ENCODE measurements at places on chromosomes 12 and 14. TPM values are rescaled to one million over a fixed set of nuclear protein-coding genes. Genes with fewer than 3 reads are reported as not detected.
A peak's percentile ranks its signal among the peaks of the same experiment; 100 is the strongest.

DNA sequence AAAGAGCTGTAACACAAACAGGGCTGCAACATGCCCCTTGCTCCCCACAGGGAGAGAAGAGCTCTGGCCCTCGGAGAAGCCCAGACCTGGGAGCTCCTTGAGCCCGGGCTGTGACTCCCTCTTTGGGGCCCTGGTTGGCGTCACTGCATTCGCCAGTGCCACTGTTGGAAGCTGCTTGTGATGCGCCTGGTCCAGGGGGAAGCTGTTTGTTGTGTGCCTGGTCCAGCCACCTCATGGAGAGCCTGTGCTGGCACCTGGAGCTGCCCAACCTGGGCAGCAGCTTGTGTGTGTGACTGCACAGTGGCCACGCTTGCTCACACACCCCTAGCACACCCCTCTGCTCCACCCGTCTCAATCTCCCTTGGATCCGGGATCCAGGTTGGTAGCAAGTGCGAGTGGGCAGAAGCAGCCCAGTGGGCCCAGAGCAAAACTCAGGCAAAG, 49.5 kb downstream of the A2M start:
- DNase-seq, result no peak

DNA sequence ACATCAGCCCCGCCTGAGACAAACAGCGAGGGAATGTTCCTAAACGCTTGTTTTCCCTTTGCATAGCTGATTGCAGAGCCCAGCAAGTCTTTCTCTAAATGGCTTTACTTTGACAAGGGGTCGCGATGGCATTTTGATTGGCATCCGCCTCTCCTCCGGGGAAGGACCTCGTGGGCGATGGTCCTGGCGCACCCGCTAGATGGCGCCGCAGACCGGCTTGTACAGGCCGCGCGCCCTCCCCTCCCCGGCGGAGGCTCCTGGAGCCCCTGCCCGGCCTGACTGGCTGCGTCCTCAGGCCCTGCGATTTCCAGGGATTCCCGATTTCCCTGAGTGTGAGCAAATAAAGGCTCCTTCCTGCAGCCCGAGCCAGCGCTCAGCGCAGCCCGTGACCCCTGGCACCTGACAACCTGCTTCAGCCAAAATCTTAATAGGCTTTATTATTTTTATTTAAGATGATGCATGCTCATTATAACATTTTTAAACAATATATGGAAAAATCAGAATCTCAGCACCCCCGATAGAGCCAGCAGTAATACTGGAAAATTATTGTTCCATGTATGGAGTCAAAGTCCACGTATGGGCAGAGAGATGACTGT, 468.3 kb downstream of the AACS start:
- DNase-seq, result peak; percentile 2

POTEG gene
- polyA plus RNA-seq, result not detected

DNA sequence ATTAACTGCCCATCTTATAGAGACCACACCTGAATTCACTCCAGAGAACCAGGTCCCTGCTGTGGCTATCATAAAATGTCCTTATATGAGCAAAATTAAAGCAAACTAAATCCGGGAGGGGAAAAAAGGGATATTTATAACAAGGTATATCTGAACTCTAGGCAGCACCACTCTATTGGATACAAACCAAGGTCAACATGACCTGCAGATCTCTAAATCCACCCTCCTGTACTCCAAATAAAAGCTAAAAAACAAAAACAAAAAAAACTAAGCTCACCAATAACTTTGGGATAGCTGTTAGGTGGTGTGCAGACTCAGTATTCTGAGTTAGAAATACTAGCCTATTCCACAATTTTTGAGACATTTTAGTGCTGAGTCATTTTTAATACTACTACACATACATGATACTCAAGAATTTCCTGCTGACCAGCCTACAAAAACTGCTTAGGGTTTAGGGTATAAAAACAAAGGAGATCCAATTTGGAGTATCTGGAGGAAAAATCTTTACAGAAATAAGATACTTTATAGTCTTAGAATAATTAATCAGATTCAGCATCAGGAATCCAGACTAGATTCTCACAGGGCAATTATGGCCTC, 46.6 kb upstream of the LTBP2 start:
- no peak for DNase-seq

KRT74 gene
- not detected for polyA plus RNA-seq

GRCh38 chr14:96756745-96757144, 40.4 kb upstream of the VRK1 start:
- DNase-seq, result no peak

Data from left renal pelvis (tissue), 4 donors.